ENCODE measurements at places on chromosomes 6 and 20.

GRCh38 chr6:35049900-35050756 is 91.0 kb downstream of the TCP11 start:
- no peak for DNase-seq

GRCh38 chr6:39881851-39882530 is 52.3 kb downstream of the MOCS1 start:
- DNase-seq = no peak

DNA sequence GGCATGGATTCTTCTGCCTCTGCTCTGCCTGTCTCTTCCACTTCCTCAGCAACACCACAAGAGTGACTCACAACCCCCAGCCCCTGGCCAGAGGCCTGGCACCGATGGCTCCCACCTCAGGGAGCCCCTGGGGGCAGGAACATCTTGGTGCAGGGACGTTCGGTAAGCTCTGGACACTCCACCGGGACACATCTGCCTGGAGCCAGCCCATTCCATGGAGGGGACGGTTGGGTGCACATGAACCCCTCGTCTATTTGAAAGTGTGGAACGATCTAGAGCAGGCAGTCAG is 246.5 kb downstream of the ERMARD start:
- DNase-seq = no peak

DNA sequence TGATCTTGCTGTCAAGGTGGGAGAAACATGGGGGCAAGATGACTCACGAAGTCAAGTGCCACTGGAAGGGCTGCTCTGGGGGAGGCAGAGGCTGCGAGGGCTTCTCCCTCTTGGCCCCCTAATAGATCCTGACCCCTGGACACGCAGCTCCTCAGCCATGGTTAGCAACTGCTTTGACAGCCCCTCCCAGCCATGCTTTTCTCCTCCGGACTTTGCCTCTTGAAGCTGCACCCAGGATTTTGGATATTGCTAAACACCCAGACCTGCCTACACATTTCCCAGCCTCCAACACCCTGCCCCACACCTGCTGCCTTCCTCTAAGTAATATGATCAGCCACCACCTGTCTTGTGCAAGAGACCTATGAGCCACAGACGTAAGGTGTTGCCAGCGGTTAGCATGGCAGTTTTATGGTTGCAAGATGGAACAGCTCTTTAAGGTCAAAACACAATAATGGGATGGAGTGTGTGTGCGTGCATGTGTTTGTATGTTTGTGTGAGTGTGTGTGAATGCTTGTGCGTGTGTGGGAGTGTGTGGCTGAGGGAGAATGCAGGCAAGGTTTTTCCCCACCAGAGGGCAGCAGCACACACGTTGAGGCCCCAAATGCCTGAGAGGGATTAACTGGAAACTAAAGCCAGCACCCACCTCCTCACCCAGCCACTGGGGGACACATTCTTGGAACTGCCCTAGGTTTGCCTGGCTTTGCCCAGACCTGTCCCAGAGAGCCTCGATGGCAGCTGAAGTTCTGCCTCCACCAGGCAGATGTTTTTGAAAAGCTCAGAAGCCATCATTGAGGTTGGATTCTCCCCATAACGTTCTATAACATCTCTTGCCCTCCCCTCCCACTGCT is 2.5 kb downstream of the IP6K3 start:
- peak; percentile 81 for DNase-seq
